ENCODE measurements at places on chromosomes 11 and 22.

DNA sequence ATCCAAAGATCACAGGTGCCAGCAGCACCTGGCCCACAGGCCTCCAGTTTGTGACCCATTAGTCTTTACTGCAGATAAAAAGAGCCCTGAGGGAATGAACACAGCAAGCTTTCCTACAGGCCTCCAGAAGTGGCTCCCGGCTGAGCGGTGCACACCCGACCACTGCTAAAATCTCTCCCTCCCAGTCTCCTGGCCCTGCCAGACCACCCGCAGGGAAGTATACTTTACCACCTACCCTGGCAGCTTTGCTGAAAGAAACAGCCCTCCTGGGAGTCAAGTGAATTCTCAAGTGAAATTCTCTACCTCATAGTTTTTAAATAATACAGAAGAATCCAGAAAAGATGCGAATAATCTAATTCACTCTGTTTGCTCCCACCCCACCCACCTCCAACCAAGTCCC is 15.4 kb upstream of the MTNR1B start:
- no peak for DNase-seq

DNA sequence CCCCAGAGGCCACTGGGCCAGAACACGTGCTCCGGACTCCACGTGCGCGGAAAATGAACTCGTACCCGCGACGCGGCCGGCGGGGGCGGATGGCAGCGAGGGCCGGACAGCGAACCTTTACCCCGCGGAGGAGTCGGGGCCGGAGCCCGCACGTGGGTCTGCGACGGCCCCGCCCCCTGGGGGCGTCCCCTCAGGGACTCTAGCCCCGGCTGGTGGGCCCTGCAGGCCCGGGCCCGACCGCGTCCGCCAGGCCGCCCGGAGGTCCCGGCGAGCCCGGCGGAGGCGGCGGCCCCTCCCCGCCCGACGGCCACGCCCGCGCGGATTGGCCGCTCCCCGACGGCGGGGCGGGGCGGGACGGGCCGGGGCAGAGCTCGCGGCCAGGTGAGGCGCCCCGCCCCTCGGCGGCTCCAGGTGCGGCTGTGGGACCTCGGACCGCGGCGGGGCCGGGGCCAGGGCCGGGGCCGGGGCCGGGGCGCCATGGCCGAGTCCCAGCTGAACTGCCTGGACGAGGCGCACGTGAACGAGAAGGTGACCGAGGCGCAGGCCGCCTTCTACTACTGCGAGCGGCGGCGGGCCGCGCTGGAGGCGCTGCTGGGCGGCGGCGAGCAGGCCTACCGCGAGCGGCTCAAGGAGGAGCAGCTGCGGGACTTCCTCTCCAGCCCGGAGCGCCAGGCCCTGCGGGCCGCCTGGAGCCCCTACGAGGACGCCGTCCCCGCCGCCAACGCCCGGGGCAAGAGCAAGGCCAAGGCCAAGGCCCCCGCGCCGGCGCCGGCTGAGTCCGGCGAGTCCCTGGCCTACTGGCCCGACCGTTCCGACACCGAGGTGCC is at the start of gene FAM83F:
Gene FAM83F (plus strand): TSS at position 389 of the 827 bp plus-strand sequence. CDS start 89 bp downstream, at position 478.
- peak; percentile 11 for DNase-seq

DNA sequence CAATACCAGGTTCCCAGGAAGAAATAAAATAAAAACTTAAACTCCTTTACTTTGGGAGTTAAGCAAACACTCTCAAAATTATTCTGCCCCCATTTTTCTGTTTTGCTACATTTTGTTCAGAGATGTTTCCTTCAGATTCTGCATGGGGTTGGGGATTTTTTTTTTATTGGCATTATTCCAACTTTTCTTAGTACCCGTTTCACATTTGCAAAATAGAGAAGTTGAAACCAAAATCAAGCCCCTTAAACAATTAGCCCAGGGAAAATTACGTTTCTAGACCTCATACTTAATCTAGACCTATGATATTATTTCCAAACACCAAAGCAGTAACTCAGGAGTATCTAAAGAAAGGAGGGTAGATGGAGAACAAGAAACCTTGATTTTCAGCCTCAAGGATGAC is 20.6 kb upstream of the MS4A7 start:
- DNase-seq, result no peak

DNA sequence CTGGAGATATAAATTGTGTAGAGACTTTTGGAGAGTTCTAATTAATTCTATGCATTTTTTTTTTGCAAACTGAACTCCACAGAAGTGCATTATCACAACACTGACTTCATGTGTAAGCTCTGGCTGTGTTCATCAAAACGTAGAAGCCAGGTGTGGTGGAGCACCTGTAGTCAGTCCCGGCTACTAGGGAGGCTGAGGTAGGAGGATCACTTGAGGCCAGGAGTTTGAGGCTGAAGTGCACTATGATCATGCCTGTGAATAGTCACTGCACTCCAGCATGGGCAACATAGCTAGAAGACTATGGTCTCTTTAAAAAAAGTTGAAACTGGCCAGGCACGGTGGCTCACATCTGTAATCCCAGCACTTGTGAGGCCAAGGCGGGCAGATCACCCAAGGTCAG is 20.6 kb downstream of the TCF20 start:
- no peak for DNase-seq

DNA sequence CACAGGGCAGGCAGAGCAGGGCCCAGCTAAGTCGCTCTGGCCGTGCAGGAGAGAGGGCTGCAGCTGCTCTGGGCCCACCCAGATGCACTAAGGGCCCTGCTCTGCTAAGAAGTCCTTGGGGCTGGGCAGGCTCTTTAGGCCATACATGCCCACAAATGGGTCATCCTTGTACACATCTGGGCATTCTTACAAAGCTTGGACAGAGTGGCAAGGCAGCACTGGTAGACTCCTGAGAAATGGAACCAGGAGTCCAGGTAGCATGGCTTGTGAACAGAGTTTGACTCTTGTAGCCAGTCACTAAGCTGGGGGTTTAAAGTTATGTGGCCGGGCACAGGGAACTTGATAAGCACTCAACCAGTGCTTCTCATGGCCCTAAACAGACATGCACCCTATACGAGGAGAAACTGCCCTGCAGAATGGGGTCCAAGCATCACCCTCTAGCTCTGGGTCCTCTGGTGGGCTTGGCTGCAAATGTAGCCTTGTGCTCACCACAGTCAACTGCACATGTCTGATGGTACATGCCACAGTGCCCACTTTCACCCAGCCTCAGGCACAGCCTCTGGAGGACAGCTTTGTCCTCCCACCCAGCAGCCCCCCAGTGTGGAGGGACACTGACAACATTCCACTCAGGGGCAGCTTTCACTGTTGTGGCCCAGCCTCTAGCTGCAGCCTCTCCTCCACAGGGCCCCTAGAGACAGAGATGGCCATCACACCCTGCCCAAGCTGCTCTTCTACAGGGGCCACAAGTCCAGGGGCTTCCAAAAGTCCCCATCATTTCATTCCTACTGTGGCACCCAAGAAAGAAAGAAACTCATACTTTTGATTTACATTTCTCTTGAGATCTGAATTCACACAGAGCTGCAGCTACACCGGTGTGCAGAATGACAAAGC is 75.2 kb downstream of the DGCR2 start:
- DNase-seq, result no peak
